ENCODE measurements at places on chromosomes 13 and 19.

- no peak for DNase-seq
Observed at GRCh38 chr13:27110056-27110746, 61.4 kb downstream of the USP12 start.

- no peak for DNase-seq
Observed at GRCh38 chr13:58884353-58885209, 1253.0 kb downstream of the PCDH17 start.

DNA sequence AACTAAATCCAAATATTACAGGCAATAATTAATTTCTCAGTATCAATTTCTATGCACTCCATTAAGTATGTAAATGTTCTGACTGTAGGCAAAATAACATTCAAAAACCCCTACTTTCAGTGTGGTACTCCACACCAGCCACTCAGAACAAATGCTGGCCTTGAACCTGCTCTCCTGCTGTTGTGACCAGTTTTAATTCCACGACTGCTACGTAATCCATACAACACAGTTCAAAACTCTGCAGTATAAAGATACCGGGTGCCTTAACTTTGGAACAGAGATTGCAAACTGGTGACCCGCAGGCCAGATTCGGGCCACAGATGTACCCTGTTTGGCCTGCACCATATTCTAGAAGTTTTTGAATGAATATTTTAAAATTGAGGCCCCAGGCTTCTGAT lies 30.4 kb downstream of the COL4A1 start:
- no peak for DNase-seq

DNA sequence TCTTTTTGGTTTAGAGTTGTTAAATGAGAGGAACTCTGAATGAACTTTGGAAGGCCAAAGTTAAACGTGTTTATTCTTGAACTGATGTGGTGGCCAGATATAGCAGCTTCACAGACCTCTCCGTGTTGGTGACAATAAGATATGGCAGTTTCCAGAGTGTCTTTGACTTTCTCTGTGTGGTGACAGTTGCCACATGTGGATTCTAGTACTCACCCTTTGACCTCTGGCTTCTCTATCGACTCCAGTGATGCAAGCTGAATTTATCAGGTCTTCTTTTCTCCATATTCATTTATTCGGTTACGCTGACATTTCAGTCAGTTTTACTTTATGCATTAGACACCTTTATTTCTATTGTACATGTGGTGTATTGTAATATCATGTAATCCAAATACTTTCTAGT lies 1469.5 kb downstream of the SLITRK1 start:
- DNase-seq, result no peak

DNA sequence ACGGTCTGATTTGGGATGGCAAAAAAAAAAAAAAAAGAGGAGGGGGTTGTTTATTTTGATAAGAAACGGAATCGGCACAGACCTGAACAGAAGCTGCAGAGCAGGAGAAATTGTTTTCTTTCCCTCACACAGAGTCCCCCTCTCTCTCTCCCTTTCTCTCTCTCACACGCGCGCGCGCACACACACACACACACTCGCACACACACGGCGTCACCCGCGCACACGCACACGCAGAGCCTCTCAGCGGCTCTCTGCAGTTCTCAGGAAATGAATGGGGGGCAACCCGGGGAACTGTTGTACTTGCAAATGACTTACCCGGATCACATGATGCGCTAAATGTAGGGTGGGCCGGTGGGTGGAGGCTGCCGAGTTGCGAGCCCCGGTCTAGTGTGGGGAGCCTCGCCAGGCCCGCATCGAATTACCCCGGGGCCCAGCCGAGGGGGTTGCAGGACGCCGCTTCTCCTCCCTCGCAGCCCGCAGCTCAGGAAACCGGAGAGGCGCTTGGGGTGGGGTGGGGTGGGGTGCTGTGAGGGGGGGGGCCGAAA lies 475 bp downstream of the KLF12 start:
- DNase-seq, result peak; percentile 69

DNA sequence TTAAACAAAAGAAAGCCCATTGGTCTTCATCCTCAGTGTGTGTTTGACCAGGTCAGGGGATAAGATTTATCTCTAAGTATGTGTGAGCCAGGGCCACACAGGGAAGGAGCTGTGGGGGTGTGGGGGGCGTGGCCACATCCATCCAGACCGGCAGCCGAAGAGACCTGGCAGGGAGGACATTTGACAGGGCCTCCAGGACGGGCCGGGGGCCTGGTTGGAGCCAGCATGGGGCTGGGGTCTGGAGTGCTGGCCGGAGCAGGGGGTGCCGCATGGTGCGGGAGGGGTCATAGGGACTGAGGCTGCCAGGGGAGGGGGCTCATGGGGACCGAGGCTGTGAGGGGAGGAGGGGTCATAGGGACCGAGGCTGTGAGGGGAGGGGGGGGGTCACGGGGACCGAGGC lies 20.4 kb upstream of the GNA15 start:
- DNase-seq, result no peak

GRCh38 chr13:30192320-30193093 lies 114.8 kb downstream of the KATNAL1 start:
- no peak for DNase-seq

DNA sequence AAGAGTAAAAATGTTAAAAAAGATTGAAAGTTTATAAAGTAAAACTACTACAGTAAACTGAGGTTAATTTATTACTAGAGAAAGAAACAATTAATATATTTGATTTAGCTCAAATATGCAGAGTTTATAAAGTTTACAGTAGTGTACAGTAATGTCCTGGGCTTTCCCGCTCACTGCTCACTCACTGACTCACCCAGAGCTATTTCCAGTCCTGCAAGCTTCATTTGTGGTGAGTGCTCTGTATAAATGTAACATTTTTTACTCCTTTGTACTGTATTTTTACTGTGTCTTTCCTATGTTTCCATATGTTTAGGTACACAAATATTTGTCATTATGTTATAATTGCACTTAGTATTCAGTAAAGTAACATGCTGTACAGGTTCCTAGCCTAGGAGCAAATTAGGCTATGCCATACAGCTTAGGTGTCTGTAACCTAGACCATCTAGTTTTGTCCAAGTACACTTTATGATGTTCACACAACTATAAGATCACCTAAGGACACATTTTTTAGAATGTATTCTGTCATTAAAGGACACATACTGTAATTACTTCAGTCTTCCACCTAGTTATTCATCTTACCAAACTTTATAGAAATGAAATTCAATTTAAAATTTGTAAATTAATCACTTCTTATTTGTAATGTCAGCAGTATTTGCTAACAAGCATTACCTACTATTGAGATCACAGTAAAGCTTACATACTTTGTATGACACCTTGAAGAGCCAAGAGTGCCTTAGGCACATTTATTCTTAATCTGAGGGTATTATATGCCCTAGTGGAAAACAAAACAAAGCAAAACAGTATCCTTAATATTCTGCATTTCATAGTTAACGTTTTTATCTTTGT lies 683.4 kb downstream of the PCDH9 start:
- no peak for DNase-seq

DNA sequence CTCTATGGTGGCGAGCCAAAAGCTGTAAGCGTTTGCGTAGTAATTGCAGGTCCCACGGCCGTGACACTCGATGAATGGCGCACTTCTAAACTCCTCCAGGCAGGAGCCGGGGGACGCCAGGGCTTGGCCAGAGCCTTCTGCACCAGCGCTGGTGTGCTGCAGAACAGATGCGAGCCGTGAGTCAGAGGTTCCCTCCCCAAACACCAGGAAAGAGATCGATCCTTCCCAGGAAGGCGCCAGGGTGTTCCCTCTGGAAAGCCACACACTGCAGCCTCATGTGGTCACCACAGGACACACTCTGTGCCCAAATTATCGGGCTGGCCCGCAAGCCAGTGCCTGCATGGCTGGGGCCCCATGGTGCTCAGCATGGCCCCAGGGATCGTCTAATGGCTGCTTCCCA lies 154.6 kb downstream of the COL4A1 start:
- DNase-seq, result no peak

DNA sequence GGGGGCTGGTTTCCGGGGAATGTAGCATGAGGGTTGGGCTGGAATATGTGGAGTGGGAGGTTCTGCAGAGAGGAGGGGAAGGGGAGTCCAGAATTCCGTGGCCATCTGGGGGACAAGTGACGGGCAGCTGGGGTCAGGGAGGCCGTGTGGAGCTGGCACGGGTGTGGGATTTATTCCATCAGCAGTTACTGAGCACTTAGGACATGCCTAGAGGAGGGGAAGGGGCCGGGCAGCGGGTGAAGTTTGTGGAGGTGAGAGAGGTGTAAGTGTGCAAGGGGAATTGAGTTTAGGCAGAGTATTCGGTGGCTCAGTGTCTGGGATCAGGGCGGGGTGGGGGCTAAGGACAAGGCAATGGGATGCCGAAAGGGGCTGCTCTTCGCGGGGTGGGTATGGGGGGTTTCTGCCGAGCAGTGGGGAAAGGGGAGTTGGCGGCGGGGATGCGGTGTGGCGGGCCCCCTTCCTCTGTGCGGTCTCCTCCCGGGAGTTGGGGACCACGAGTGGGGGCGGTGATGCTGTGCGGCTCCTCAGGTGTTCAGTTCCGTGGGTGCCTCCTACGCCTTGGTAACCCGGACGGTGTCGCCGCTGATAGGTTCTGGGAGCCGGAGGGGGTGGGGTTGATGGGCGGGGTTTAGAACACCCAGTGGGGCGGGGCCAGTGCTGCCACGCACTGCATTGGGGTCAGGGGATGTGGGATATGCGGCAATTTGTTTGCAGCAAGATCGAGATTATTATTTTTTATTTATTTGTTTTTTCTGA lies 5.4 kb downstream of the CCDC61 start:
- DNase-seq, result peak; percentile 96

DNA sequence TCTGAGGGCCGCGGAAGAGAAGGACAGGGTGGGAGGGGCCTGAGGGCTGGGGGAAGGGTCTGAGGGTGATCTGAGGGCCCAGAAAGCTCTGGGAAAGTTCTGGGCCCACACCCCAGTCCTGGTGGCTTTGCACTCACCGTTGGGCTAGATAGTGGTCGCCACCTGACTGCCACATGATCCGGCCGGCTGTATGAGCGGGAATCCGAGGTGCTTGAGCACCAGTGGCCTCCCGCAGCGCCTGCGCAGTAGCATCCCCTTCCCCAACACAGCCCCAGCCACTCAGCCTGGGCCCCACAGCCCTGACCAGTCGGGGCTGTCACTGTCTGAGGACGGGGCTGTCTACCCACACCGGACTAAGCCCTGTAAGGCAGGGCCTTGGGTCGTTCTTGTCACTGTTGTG lies 15.0 kb downstream of the PRODH2 start:
- DNase-seq, result peak; percentile 44

Data from cerebellum (tissue), 4 donors.